ENCODE measurements at places on chromosomes 1 and 21.

DNA sequence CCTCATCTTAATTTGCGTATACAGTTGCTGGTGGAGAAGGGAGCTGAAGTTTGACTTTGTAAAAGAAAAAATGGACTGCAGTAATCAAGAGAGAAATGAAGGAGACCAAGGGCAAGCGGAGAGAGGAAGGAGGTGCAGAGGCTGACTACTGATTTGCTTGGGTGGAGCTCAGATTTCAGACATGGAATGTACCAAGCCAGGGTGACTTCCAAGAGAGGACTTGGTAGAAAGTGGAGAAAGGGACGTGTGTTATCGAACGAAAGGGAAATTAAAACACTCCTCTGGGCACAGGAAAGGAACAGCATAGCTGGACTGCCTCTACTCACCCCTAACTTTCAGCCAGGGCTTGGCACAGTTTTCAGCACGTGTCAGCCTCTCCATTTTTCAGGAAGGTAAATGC lies 15.1 kb upstream of the HEATR1 start:
- DNase-seq, result no peak

DNA sequence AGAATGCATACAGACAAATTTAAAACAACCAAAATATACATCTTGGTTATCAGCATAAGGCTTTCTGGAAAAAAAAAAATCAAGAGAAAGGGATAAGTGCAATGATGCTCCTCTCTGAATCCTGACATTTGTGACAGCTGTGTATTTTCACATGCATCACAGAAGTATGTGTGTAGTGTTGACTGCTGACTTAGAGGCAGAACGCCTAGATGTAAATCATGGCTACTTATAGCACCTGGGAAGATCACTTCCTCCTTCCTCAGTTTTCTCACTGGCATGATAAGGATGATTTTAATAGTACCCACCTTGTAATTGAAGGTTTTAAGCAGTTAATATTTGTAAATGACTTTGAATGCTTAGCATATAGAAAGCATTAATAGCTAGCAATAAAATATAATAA lies 112.5 kb downstream of the MRPL39 start:
- DNase-seq, result no peak

GRCh38 chr1:157006676-157007075 lies 38.9 kb downstream of the ARHGEF11 start:
- no peak for DNase-seq

DNA sequence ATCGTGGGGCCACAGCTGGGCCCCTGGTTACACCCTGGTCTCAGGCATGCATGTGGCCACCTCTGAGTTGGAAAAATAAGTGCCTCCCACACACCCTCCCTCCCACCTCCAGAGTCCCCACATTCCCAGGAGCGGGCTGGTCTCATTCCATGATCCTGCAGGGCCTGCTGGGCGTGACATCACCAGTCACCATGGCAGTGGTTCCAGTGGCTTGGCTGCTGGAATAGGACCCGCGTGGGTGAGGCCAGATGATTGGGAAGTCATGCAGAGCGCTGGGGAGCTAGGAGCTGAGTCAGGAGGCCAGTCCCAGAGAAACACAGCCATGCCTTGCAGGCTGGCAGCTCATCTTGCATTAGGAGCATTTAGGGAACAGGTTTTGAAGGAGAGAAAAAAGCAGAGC lies 125.4 kb upstream of the TMEM51 start:
- no peak for DNase-seq

- no peak for DNase-seq
Measured at GRCh38 chr1:202304375-202304774, 37.4 kb downstream of the UBE2T start.

- DNase-seq, result no peak
Measured at GRCh38 chr1:207830788-207831187, 78.9 kb downstream of the CD46 start.

- no peak for DNase-seq
Measured at GRCh38 chr1:241311056-241311746, 45.8 kb downstream of the RGS7 start.

DNA sequence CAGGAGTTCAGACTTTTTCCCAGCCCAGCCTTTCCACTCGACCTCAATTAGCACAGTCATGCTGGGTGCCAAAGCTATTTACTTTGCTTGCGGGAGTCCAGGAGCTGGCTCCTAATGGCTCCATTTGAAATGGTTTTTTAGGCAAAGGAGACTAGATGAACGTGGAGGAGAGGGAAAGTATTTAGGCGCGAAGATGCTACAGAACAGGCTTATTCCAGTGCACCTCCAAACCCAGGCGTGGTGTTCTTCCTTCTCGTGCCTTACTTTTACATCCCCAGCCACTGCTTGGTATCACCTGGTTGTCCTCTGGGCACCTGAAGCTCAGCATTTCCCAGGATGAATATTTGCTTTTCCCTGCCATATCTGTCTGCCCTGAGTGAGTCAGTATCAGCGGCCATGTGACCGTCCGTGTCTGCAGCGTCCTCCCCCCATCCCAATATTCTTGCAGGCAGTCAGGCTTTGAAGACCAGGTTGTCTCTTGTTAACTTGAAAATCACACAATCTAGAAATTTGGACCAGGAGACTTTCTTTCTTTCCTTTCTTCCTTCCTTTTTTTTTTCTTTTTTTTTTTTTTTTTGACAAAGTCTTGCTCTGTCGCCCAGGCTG lies 198.5 kb downstream of the DYRK1A start:
- DNase-seq, result no peak

DNA sequence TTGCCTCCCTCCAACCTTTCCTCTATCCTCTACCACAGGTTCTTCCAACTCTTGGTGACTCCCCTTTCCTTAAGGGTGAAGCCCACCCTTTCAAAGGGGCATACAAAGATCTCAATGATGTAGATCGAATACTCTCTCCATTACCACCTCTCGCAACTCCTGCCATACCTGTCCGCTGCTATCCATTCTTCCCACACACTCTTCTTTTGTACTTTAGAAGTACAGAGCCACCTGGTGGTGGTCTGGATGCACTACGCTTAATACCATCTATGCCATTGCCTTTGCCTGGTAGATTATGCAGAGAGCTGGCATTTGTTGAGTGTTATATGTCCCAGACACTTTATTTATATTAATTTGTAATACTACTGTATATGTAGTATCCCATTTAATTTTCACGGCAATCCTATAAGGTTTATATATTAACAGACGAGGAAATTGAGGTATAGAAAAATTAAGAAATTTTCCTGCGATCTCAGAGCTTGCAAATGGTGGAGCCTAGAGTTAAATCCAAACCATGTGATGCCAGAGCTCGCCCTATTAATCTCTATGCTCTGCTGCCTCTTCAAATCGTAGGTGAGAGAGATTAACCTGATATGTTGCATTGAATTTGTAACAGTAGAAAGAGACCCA lies 22.9 kb downstream of the TSHB start:
- peak; percentile 36 for DNase-seq

DNA sequence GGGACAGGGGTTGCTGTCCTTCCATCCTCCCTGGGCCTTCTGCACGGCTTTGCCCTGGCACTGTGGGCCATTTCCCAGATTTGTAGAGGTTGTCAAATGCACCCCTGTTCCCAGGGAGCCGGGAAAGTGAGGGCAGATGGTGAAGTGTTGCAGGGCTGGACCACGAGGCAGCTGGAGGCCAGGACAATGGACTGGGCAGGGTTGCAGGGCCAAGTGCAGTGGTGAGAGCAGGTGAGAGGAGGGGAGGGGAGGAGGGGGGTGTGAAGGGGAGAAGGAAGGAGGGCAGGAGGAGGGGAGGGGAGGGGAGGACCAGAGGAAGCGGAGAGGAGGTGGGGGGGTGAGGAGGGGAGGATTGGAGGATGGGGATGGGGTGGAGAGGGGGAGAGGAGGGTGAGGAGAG lies 443.9 kb downstream of the CAMTA1 start:
- DNase-seq, result no peak

DNA sequence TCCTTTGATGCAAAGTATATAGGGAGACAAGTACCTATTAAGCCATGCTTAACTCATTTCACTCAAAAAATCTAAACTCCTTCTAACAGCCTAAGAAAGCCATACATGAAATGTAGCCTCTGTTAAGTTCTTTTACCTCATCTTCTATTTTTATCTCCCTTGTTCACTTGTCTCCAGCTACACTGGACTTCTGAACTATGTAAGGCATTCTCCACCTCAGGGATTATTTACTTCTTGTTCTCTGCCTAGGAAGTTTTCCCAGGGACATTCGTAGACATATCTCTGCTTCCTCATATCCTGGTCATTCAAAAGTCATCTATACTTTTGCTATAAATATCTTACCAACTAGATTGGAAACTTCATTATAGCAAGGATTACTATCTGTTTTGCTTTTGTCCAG lies 96.9 kb downstream of the COP1 start:
- no peak for DNase-seq

GRCh38 chr21:34558166-34558565 lies 46.2 kb upstream of the KCNE1 start:
- no peak for DNase-seq

- DNase-seq, result no peak
Measured at GRCh38 chr21:45468971-45469272, 64.0 kb downstream of the COL18A1 start.

DNA sequence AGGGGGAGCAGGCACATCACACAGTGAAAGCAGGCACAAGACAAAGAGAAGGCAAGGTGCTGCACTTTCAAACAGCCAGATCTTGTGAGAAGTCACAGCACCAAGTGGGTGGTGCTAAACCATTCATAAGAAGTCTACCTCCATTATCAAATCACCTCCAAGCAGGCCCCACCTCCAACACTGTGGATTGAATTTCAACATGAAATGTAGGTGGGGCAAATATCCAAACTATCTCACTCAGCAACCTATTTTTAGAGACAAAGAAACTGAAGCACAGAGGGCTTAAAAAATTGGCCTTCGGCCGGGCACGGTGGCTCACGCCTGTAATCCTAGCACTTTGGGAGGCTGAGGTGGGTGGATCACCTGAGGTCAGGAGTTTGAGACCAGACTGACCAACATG lies 90.4 kb downstream of the UBE2U start:
- no peak for DNase-seq

DNA sequence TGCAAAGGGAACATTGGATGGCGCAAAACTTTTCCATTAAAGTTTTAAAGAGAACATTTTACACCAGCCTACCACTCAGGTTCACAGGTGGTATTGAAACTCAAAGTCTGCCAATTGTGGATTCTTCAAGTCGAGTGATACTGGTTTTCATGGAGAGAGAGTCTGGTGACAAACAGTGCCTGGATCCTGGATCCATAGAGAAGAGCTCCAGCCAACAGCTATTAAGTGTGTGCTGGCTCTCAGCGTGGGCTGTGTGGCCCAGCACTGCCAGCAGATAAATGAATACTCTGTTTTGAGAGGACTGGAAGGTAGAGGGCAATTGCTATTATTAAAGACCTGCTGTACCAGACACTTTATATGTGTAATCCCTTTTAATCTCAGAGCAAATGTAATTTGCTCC lies 118.9 kb upstream of the SYT6 start:
- no peak for DNase-seq

DNA sequence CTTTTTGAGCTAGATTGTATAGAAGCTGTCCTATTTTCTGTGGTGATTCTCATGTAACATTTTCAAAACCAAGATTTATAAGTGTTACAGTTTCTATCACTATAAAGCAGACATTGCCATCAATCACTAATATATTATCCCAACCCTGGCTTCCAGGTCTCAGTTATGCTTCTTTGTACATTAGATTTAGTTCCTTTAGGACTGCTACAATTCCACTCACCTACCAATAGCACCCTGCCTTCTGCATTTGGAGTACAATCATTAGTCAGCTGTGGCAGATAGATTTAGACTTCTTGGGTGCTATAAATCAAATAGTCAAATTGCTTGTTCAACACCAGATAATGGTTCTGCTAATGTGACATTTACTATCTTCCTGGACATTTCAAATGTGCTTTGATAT lies 281.6 kb downstream of the BRINP3 start:
- DNase-seq, result no peak

DNA sequence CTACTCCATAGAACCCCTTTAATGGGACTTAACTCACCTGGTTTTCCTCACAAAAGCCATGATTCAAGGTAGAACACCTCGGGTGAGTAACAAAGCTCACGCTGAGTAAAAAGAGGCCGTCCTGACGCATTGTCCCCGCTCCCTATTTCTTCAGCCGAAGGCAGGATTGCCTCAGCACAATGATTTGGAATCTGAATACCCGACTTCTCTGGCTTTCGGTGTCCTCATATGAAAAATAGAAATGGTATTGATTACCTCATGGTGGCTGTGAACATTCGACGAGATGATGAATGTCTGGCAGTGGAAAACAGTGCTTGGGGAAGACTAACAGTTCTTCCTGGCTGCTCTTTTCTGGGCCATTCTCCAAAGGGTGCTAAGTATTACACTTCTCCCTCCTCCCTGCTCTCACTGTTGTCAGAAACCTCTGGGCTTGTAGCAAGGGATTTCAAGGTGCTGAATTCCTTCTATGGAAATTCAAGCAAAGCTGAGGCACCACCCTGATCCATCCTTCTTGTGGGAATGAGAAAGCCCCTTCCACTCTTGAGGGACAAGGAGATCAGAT lies 148.3 kb downstream of the C1orf94 start:
- no peak for DNase-seq

- DNase-seq, result no peak
Measured at GRCh38 chr1:197686702-197687355, 88.5 kb downstream of the DENND1B start.

- no peak for DNase-seq
Measured at GRCh38 chr1:48040154-48040553, 43.0 kb upstream of the TRABD2B start.

GRCh38 chr1:168786476-168787330 lies 57.7 kb upstream of the DPT start:
- no peak for DNase-seq

- DNase-seq, result no peak
Measured at GRCh38 chr1:9852410-9853248, 28.9 kb upstream of the CLSTN1 start.

- DNase-seq, result no peak
Measured at GRCh38 chr1:27967884-27968466, 8.2 kb downstream of the XKR8 start.

DNA sequence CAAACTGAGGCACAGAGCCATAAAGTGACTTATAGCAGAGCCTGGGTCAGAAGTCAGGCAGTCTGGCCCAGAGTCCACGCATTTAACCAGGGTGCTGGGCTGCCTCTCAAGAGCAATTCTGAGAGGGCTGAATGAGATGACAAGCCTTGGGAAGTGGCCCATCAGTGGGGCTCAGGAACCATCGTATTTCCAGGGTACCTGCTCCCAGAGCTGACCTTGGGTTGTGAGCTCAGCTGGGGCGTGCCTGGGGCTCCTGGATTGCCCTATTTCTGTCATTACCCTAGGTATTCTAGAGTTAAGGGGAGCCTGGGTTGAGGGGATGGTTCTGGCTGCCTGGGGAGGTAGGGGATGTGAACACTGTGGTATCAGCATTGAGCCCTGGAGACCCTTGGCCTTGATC lies 49.4 kb downstream of the LGR6 start:
- DNase-seq, result no peak

- no peak for DNase-seq
Measured at GRCh38 chr1:19043579-19044443, 87.3 kb upstream of the IFFO2 start.

GRCh38 chr1:156926175-156926574 lies 5.7 kb downstream of the LRRC71 start:
- no peak for DNase-seq
